AG08395 (cell line): ENCODE measurements at places on chromosomes 2 and 18.

GRCh38 chr18:23387265-23387664, 65.8 kb upstream of the RIOK3 start:
- DNase-seq: no peak

- DNase-seq: no peak
Measured at GRCh38 chr2:4053769-4054493, 350.6 kb downstream of the DCDC2C start.

DNA sequence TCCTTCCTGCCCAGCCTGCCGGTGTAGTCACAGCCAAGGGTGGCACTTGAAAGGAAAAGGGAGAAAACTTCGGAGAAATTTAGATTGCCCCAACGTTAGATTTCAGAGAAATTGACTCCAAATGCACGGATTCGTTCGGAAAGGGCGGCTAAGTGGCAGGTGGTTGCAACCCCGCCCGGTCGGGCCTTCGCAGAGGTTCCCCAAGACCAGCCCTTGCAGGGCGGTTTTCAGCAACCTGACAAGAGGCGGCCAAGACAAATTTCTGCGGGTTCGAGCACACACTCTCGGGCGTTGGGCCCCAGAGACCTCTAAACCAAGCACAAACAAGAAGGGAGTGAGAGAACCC, 4.8 kb downstream of the ONECUT2 start:
- DNase-seq: no peak

GRCh38 chr2:104861351-104862057, 7.6 kb downstream of the POU3F3 start:
- no peak for DNase-seq

GRCh38 chr2:72915907-72916742, 1.2 kb upstream of the EMX1 start:
- no peak for DNase-seq

DNA sequence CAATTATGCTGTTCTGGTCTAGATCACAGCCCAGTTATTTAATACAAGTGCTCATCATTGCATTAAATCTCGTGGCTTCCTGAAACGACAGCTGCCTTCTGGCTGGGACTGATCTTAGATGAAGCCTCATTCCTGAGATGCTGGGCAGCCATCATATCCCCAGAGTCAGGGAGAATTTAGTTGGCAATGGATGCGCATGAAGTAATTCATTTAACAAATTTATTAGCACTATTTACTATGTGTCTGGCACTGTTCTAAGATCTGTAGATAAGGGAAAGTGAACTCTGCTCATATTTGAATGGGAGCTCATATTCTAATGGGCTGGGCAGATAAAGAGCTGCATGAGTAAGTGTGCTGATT, 244.7 kb downstream of the KCNS3 start:
- DNase-seq: no peak

GRCh38 chr2:205661281-205661680, 21.0 kb upstream of the NRP2 start:
- no peak for DNase-seq

DNA sequence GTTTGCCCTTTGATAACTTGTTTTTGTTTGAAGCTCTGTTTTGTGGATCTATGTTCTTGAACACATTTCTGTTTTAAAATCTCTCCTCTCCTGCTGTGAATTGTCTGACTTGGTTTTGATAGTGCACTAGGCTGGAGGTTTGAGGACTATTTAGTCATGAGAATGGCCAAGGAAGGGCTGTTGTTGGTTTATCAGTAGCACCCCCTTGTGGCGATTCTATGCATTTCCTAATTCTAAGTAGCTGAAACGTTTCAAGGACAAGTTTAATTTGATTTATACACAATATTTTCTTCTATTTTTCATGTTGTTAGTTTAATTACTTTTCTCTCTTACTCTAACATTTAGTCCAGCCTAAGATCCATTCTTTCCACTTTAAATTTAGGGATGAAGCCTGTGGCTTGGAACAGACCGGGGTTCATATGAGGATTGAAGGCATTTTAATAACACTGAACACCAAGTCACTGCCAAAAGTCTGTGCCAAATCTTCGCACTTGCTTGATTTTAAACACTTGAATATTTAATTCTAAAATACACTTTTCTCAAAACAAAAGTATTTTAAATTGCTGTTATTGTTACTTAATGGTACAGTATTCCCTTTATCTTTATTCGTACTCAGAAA, 166.0 kb downstream of the SOCS6 start:
- peak; percentile 73 for DNase-seq

DNA sequence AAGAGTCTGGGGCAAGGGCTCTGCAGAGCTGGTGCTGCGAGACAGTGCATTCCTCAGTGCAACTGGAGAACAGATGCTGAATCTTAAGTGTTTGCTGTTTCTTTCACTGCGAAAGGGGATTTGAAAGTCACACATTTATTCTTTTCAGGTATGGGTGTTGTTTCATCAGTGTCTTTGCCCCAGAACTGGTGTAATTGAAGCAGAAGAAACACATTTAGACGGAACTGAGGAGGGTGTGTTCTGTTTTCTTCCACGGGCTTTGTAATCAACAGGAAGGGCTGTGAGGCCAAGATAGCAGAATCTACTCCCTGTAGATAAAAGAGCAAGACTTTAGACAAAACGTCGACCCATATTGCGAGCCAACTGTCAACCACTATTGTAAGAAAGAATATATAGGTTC, 151.9 kb downstream of the EPHA4 start:
- no peak for DNase-seq

DNA sequence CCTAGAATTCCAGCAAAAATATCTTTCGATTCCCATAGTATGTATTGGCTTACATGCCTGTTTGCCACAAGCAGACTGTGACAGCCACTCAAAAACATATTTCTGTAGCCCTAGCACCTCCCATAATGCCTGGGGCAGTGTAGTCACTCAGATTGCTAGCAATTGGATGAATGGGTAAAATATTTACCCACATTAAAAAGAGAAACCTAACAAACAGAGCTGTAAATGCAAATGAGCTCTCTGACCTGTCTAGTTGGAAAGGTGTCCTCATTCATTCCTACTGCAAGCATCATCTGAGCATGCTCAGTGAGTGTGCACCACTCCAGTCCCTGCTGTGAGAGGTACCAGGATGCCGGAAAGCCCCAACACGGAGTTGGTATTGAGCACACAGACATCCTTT, 234.0 kb upstream of the RAB12 start:
- DNase-seq: no peak

- no peak for DNase-seq
Measured at GRCh38 chr2:183292028-183292427, 167.8 kb downstream of the NUP35 start.

DNA sequence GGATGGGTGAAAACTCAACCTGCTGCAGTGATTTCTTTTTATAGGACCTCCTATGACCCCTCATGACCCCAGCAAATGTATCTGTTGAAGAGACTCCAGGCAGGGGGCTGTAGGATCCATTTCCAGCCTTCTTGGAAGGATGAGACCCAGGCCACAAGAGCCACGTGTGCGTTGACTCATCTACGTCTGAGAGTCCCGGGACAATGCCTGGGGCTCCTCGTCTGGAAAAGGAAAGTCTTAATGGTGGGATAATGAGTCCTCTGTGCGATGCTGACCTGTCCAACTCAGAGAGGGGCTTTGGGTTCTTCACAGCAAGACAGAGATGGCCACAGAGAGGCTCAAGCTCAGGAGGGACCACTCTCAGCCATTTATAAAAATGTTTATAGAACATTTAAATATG, 80.8 kb downstream of the SMIM21 start:
- DNase-seq: no peak

DNA sequence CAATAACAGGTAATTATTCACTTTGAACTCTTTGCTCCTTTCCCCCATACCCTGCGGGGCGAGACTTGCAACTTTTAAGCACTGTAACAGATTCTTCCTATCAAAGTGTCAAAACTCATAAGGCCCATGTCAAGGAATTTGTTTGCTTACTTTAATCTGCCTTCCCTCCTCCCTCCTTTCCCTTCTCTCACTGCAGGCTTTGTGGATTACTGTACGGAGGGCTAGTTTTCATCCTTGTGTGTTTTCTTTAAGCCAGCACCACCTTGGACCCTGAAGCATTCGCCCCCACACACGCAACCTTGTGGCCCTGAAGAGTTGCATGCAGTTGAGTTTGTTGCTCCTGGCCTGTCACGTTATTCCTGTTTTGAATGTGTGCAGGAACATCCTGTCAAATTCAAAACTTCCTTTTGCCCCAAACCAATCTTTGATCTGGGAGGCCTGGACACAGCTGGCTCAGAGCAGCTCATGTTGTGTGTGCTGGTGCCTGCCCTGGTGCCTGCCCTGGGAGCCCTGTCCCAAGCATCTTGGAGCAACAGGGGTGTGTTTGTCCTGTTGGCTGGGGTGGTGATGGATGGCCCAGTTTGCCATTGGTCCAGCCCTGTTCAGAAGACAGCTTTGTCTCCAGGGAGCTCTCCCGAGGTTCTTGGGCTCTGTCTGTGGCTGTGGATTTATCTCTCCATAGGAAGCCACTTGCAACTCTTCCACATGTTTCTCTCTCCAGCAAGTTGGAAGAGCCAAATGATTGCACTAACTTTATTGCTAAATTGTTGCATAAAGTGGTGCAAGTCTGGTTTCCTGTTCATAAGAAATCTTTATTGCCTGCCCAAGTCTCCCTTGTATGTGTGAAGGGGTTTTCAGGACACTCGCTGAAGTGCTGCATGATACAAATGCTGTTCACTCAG, 199.6 kb downstream of the VAPA start:
- no peak for DNase-seq

DNA sequence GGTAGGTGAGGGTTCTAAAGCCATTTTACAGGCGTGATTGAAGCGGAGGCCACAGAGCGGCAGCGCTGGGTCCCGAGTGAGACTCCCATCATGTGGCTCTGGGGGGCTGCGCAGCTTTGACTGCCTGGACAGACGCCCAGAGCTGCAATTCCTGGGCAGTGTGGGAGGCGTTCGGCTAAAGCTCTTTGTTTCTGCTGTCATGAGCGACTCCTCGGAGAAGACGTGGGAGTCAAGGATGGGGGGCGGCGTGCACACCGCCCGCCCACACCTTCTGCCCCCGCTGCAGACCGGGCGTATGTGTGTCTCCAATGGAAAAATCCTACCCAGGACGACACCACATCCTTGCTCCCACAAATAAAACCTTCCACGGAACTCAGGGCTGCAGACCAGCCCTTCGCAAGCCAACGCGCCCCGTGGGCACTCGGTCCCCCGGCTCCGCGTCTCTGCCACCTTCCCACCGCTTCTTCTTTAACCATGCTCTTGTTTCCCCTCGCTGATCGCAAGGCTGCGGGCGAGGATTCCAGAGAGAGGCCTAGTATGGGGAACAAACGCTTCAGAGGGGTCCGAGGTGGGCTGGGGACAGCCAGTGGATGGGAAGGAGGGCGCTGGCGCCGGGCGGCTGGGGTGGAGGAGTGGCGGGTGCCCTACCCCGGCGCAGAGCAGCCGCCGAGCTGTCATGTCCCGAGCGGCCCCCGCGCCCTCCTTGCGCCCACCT, 680 bp upstream of the LBH start:
- DNase-seq: peak; percentile 44

- DNase-seq: peak; percentile 12
Measured at GRCh38 chr2:170177950-170178781, at the start of gene MYO3B. Gene MYO3B (plus strand): TSS chr2:170178147. CDS start chr2:170178288, 141 bp downstream.

GRCh38 chr18:61738488-61738887, 154.3 kb downstream of the RNF152 start:
- DNase-seq: peak; percentile 74

DNA sequence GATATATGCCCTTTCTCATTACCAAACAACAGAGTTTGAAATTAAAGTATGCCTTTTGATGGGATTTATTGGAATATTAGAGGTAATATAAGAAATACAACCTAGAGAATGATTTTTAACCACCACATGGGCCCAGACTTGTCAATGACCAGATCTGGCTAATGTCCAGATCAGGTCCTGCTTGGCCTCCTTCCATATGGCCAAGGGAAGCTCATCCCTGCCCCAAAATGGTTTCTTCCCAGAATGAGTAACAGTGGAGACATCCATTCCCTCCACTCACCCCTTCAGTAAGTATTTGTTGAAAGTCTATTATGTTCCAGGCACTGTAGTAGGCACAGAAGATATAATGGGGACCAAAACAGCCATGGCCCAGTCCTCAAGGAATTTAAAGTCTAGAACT, 54.9 kb downstream of the ANTXR1 start:
- DNase-seq: no peak

DNA sequence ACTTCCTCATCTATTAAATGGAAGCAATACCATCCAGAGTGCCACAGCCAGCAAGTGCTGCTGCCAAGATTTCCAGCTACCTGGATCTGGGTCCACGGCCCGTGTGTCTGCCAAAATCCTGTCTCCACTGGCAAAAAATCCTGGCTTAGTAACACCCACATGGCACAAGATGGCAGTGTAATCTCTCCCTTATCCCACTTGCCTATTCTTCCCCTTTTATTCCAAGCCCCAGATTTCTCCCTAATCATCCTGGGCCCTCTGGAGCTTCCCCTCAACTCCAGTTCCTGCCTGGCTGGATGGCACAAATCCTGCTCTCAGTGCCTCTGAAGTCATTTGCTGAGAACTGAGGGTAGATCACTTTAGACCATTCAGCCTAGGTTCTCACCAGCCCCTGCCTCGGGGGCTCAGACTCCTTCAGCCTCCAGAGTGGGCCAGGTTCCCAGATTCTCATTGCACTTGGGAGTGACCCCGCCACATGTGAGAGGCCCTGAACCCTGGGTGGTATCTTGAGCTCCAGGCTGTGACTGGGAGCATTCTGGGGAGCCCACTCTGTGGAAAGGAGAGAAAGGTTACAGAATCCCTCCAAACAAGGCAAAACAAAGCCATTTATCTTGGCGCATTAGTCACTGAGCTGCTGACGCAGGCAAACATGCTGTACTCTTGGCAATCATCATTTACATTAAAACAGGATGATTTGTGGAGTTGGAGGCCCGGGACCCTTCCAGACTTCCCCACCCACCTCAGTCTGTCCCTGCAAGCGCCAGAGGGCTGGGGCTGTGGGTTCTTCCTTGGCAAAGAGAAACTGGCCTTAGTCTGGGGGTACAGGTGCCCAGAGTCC, 325.8 kb downstream of the DYSF start:
- no peak for DNase-seq

DNA sequence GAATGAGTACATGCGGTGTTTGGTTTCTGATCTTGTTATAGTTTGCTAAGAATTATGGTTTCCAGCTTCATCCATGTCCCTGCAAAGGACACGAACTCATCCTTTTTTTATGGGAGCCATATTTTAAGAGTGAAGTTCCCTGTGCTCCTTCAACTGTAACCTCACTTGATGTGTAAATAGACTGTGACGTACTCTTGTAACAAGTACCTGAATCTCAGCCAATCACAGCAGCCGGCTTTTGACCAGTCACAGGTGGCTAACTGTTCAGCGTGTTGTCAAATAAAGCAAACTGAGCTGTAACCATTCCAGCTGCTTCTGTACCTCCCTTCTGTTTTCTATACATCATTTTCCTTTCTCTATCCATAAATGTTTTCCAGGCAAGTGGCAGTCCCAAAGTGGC, 774.3 kb upstream of the HS6ST1 start:
- DNase-seq: no peak
